GM18507 (cell line): ENCODE measurements at places on chromosomes 1 and 21.

- DNase-seq: no peak
These were observed 41.1 kb downstream of the HSPG2 start for GRCh38 chr1:21896026-21896425.

- DNase-seq: no peak
These were observed 792.4 kb upstream of the ADGRL2 start for GRCh38 chr1:81008293-81008692.

DNA sequence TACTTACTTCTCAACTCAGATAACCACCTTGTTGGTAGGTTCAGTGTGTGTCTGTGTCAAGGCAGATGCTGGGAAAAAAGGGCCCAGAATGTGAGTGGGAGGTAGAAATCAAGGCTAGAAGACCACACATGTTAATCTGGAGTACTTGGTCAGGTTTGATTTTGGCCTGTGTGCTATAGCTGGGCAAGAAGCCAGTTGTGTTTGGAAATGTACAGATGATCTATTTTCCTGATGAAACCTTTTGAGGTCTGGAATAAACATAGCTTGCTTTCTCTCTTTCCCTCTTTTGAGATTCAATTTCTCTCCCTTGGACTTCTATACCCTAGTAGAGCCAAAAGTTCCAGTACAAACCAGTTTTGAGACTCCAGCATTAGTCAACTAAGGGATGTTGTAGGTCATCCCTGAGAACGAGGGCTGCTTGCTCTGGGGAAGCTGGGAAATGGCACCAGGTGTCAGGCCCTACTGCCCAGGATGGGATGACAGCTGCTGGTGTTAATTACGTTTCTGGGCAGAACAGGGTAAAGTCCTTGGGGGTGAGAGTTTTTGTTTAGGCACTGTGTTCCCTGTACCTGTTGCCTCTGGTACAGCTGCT lies 15.8 kb downstream of the MAPKAPK2 start:
- DNase-seq: no peak

DNA sequence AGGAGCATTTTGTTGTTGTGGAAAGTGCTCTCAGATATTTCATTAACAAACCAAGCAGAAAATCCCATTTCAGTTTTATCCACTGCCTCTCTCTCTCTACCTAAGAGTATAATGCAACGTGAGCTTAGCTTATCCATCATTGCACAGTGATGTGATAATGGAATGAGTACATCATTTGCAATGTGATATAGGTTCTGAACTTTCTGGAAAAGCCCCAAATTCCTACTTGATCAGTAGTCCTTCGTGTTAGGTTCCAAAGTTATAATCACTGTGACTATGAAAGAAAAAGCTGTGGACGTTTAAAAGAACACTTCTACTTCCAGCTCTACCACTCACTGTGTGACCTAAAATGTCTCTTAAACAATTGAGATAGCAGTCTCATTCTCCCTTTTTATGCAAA lies 76.4 kb upstream of the PRMT6 start:
- DNase-seq: no peak

DNA sequence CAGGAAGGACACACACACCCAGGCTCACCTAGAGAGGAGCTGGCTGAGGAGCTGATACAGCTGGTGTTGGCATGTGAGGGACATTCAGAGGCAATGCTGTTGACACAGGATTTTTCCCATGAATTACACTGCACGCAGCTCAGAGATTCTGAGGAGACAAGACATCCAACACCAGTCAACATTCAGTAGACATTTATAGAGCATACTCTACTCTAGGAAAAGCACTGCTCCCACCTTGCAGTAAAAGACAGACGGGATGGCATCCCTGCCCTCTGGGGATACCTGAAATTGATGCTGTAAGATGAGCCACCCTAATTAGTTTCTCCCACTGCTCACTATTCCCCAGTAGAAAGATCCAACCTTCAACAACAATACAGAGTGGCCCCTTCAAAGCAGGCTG lies 5.1 kb downstream of the LYPD8 start:
- no peak for DNase-seq

GRCh38 chr1:170967042-170967910 lies 31.9 kb downstream of the MROH9 start:
- no peak for DNase-seq

DNA sequence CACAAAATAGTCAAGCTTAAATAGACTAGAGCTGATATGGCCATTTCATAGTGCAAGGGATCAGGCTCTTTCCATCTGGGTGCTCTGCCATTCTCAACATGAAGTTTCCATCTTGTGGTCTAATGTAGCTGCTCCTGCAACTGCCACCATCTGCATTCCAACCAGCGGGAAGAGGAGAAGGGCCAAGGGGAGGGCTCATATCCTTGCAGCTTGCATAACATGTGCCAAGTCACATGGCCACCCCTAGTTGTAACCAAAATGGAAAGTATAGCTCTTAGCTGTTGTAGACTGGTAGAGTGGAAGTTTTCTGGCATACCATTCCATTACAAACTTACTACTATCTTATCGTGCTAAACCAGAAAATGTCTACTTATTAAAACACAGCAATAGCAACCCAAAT lies 38.9 kb upstream of the IVNS1ABP start:
- DNase-seq: no peak
